ENCODE measurements at places on chromosomes 1 and 21.

DNA sequence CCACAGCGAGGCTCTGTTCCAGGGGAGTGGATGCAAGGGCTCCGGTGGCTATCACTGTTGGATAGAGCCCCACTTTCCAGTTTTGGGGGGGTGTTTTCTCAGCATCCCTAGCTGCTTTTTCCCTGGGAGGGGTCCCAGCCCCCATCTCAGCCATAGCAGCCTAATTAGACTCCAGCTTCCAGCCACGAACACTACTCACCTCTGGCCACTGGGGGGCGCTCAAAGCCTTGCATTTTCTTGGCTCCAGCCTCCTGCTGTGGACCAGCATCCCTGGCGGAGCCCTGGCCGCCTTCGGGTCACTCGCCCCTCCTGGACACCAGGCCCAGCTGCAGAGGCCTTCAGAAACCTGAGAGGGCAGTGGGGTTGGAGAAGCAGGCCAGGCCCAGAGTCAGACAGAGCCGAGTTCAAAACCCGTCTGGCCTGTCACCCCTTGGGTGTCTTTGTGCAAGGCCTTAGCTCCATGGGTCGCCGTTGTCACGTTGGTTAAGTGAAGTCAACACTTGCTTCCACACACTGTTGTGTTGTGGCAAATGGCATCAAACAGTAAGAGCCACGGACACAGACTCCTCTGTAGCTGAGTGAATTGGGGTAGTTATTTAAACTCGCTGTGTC, 93.5 kb upstream of the ACTL8 start:
- DNase-seq: peak; percentile 6

GRCh38 chr1:15141935-15142539, 11.5 kb upstream of the TMEM51 start:
- no peak for DNase-seq

DNA sequence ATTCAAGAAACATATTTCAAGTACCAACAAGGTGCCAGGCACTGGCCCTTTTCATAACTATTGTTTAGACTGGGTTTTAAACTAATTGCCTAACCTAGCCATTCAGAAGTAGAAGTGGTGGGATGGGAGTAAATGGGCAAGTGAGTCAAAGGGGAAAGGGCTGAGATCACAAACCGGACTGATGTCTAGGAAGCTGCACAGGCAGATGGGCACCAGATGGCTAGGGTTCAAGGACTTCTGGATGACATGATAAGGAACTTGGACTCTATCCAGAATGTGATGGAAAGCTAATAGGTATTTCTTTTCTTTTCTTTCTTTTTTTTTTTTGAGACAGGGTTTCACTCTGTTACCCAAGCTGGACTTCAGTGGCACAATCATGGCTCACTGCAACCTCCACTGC, 46.6 kb downstream of the LYST start:
- DNase-seq: no peak

DNA sequence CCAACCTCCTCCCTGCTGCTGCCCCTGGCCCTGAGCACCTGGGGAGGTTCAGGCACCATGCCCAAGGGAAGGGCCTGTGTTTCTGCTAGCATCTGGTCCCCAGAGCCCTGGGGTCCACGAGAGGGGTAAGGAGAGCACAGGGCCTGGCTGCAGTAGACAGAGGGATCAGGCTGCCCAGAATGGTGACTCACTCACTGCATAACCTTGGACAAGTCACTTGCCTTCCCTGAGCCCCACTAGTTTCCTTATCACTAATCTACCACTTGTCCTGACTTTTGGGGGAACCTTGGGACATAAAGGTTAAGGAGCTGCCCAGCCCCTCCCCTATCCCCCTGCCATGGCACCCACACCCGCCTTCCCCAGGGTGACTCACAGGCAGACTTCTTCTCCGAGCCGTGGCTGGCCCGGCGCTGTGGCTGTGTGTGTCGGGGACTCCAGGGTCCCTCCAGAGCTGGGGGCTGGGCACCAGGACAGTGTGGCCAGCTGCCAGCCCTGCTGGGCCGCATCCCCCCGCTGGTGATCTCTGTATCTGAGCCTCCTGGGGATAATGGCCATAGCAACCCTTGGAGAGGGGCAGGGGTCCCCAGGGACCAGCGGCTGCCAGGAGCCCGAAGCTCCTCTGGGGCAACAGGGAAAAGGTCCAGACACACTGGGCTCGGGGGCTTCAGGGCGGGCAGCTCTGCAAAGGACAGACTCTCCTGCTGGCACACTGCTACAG, 4.0 kb downstream of the ARHGEF19 start:
- DNase-seq: no peak

DNA sequence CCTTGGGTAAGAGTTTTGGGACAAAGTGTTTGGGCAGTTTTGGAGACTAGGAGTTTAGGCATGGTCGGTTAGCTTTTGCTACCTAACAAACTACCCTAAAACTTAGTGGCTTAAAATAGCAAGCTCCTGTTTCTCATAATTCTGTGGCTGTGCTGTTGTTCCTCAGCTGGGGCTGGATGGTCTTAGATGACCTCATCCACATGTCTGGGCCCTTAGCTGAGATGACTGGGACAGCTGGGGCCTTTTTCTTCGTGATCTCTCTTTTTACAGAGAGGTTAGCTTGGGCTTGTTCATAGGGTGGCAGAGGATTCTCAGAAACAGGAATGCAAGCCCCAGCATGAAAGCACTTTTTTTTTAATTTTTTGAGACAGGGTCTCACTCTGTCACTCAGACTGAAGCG, 6.6 kb downstream of the ATP1A4 start:
- DNase-seq: no peak

GRCh38 chr1:47745715-47746609, 251.2 kb downstream of the TRABD2B start:
- no peak for DNase-seq

DNA sequence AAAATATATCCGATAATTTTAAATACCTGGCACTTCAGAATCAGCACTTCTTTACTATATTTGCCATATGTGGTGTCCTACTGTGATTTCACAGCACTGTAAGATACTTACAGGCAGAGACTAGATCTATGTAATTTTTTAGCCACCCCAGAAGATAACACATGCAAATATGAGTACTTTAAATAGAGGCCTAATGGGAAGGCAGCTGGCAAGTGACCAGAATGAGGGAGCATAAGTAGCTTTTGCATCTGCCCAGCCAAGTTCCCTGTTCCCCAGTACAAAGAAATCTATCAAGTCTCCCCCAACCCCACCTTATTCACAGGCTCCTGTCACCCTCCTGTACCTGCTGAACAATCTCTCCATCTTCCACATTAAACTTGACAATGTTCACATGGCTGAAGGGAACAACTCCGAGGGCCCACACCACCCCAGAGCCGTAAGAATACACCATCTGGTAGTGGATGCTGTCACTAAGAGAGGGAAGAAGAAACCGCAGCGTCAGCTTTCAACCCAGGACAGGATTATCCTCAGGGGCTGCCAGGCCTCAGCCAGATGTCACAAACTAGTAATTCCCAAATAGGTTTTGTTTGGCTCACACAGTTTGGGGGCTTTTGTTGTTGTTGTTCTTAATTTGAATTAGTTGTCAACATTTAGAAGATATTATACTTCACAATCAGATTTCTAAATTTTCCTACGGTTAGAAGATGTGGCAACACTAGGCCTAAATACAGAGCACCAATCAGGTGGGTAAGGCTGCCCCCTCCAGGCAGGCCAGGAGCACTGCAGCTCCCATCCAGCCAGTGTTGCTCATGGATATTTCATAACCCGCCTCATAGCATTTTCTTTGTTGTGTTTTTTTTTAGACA, 10.4 kb downstream of the EMC1 start:
- DNase-seq: peak; percentile 26

- no peak for DNase-seq
Observed at GRCh38 chr1:77857552-77857951, 30.9 kb upstream of the NEXN start.

GRCh38 chr1:151583796-151584195, 28.1 kb upstream of the SNX27 start:
- no peak for DNase-seq

GRCh38 chr1:193256019-193256418, 69.6 kb upstream of the B3GALT2 start:
- no peak for DNase-seq

GRCh38 chr1:2974701-2975301, 46.5 kb upstream of the ACTRT2 start:
- no peak for DNase-seq

- no peak for DNase-seq
Observed at GRCh38 chr1:63747445-63747844, 26.4 kb upstream of the ROR1 start.

DNA sequence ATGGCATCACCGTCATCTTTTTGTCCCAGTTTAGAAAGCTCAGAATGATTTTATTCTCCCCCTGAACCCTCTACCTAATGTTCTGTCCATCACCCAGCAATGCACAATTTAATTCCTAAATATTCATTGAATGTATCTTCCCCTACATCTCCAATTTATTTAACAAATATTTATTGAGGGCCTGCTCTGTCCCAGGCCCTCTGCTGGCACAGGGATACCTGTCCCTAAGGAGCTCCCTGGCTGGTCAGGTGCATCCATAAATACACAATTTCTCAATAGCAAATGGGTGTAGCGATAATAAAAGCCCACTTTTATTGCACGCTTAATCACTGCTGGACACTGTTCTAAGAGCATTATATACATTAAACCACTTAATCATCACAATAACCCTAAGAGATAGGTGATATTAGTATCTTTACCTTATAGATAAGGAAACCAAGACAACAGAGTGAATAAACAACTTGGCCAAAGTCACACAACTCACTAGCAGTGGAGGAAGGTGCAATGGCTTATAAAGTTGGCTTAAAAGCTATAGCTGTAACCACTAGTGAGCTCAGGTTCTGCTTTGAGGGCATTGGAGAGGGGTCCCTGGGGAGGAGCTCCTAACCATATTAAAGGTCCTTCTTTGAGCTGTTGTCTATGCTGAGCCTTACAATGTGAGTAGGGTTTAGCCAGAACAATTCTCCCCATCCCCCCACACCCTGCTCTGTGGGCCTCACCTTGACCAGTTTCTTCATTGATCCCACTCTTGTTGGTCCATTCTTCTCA, 126.3 kb upstream of the JUN start:
- DNase-seq: no peak

- DNase-seq: no peak
Observed at GRCh38 chr1:101181930-101182329, 54.9 kb upstream of the S1PR1 start.

- no peak for DNase-seq
Observed at GRCh38 chr1:156291226-156292061, 4.0 kb downstream of the GLMP start.

Measured in stimulated activated CD4-positive, alpha-beta T cell treated with anti-CD3 and anti-CD28 coated beads, TNF-alpha, amount 100 ng/mL, for 1 hour (primary cell).